ENCODE measurements at places on chromosomes 7 and 10.
A peak's percentile ranks its signal among the peaks of the same experiment; 100 is the strongest.

- no peak for DNase-seq
These were observed 8.9 kb downstream of the NT5C3A start for GRCh38 chr7:33053721-33054120.

GRCh38 chr10:71773221-71773971 is at the start of gene VSIR:
Gene VSIR, minus strand, starts transcription at chr10:71773520. Its CDS starts 81 bp downstream, at chr10:71773439.
- peak; percentile 98 for DNase-seq

- no peak for DNase-seq
These were observed 63.0 kb downstream of the ZNF22 start for GRCh38 chr10:45063591-45064231.

GRCh38 chr7:25244254-25245033 is 16.2 kb upstream of the NPVF start:
- DNase-seq: no peak

GRCh38 chr10:72344932-72345331 is 9.8 kb downstream of the DNAJB12 start:
- DNase-seq: no peak

- no peak for DNase-seq
These were observed 809.1 kb downstream of the SORCS1 start for GRCh38 chr10:106355450-106355849.

DNA sequence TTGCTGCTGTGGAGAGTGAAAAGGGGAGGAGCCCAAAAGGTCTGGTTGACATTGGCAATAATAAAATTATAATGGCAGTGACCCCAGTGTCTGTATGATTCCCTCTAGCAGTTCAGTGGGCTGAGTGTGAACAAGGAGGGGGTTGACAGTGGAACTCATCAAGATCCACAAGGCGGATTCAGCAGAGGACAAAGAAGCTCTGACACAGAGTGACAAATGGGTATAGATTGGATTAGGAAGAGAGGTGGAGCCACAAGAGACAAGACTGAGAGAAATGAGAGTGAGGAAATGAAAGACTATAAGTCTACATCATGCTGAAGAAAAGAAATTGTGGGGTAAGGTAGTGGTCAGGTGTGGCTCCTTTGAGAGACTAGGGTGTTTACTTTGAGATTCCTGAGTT is 58.9 kb downstream of the CCDC71L start:
- DNase-seq: no peak

- DNase-seq: no peak
These were observed 488.5 kb upstream of the ANKRD30A start for GRCh38 chr10:36636879-36637278.

- no peak for DNase-seq
These were observed 9.0 kb upstream of the CHUK start for GRCh38 chr10:100238429-100238828.

DNA sequence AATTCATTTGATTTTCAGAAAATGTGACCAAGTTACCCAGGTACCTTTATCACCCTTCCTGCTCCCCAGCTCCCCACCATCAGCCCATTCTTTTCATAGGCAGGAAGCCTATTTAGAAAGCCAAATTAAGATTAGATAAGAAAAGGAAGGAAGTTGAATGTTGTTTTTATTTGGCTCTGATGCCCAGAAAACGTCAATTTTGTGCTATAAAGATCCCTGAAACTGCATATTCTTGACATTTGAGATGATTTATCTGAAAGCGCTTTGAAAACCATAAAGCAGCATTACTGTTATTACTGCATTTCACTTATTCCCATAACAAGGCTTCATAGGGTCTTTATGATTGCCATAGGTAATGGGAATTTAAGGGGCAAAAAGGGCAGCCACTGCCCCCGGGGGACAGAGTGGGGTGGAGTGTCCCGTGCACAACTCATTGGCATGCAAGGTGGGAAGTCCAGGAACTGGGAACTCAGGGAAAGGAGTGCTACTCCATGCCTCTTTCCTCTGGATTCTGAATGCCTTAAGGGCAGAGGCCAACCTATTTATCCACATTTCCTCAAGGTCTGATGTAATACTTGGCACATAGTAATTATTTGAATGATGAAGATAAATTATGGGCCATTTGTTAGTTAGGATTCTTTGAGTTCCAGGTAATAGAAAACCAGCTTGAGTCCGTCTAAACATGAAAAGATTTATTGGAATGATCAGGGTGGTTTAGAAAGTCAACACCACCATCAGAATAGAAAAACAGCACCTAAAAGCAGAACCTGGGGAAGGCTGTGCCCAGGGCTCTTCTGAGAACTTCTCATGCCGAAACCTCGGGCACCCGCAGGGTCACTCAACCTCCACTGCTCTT is 100.6 kb upstream of the ELMO1 start:
- no peak for DNase-seq

GRCh38 chr7:133941496-133941895 is 185.6 kb upstream of the LRGUK start:
- DNase-seq: no peak

DNA sequence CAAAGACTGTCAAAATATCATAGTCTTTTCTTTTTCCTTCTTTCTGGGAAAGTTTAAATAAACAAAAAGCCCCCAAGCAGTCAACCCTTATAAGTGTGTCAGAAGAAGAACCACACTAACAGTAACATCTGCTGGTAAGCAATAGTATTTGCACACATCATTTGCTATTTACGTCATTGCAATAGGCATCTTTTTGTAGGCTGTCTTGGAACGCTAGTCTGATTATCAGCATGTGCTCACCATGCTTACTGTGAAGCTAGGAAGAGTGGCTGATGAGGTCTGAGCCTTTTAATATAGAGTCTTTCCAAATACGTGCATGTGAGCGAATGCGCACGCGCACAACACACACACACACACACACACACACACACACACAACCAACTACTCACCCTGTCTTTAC is 599.0 kb upstream of the TPK1 start:
- DNase-seq: no peak

GRCh38 chr10:78937800-78938694 is 130.7 kb upstream of the ZMIZ1 start:
- no peak for DNase-seq

GRCh38 chr10:91652364-91652763 is 19.5 kb upstream of the PPP1R3C start:
- DNase-seq: no peak

DNA sequence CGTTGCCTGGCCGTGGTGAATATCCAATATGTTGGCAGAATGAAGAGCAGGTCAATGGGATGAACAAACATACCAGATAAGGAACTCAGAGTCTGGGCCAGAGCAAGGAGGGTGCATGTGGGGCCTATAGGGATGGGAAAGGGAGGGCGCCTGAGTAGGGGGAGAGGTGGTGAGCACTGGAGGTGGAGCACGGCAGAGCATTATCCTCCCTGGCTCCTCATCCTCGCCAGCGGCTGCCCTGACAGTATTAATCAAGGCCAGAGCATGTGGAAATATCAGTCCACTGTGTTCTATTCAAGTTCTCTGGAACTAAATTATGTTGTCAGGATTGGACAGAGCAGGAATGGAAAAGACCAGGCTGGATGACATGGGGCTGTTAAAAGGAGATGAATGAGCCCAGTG is 254.8 kb upstream of the ZMIZ1 start:
- DNase-seq: no peak

GRCh38 chr7:69062020-69062765 is 536.1 kb upstream of the AUTS2 start:
- DNase-seq: no peak

DNA sequence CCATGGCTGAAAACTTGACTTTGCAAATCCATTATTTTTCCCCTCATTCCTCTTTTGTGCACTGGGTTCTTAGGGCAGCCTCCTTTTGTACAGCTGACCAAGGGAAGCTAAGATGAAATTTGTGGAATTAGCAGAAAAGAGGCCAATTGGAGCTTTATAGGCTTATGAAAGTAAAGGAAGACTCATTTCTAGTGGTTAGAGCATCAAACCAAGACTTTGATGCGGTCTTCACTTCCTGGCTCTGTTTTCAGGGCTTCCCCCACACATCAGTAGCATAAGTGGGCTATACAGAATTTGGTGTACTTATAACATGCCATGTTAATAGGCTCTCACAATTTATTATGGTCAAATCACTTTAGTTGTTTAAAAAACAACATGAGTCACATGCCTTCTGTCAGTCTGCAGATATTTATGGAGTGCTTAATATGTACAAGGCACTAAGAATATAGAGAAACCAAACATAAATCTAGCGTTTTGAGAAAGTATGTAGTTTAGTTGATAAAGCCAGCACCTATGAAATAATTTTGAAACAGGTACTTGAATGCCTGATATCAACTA is 5.7 kb downstream of the AUTS2 start:
- DNase-seq: no peak

- no peak for DNase-seq
These were observed 179.9 kb downstream of the SEMA3E start for GRCh38 chr7:83469076-83469475.

DNA sequence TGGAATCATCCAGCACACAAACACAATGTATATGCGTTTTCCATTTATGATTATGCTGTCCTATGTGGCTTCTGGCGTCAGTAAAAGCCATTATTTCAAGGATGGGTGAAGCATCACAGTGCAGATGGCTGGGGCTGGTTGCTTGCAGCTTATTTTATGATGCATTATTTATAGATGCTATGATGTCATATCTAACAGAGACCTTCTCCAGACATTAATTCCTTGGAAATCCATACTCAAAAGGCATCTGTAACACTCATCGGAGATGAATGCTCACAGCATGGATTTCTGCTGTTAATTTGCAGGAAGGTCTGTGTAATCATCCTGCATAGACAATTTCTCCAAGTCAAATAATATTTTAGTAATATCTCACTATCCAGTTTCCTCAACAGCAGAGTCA is 7.2 kb downstream of the RGS10 start:
- DNase-seq: no peak

GRCh38 chr7:12895296-12895695 is 207.9 kb downstream of the ARL4A start:
- no peak for DNase-seq

GRCh38 chr10:62728479-62728878 is 76.0 kb upstream of the ADO start:
- DNase-seq: no peak

DNA sequence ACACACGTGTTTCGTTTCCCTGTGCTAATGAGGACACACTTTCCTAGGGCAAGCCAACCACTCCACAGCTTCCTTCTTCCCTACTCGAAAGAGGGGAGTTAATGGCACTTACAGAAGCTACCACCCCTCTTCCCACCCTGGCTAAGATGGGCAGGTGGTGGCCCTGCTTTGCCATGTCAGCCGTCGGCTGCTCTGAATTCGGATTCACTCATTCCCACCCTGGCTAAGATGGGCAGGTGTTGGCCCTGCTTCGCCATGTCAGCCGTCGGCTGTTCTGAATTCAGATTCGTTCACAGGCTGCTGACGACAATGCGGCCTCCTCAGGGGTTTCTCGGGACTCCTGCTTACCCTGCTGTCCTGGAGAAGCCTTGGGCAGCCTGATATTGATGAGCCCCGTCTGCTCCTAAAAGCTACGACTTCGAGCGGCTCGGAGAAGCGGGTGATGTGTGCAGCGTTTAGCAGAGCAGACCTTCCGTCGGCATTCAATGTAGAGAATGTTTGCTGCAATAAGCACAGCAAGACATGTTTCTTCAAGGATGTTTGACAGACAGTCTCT is 56.2 kb upstream of the PPP2R2D start:
- no peak for DNase-seq

GRCh38 chr7:140593672-140593982 is 47.0 kb downstream of the DENND2A start:
- no peak for DNase-seq

GRCh38 chr10:52950578-52950977 is 178.0 kb upstream of the MBL2 start:
- DNase-seq: no peak

DNA sequence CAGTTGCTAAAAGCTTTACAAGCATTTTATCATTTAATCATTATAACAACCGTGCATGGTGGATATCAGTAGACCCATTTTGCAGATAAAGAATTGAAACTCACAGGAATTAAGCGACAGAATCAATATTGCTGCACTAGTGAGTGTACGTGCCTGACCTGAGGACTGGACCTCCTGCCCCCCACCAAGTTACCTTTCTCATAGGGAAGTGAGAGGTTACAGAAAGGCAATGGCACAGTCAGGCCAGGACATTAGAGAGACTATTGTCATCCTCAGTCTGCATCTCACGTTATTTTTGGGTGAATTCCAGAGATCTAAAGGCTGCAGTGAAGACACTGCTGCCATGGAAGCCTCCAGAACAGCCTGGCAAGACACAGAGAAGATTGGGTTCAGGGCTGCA is 80.9 kb downstream of the WDFY4 start:
- no peak for DNase-seq
